ENCODE measurements at places on chromosomes 3 and 15.
A peak's percentile ranks its signal among the peaks of the same experiment; 100 is the strongest.

GRCh38 chr3:183099838-183100204, 525 bp upstream of the MCCC1 start:
- DNase-seq = no peak

- DNase-seq = no peak
Observed at GRCh38 chr15:50996641-50997040, 88.2 kb downstream of the AP4E1 start.

GRCh38 chr3:129345971-129346370, 67.3 kb downstream of the HMCES start:
- DNase-seq = no peak

- no peak for DNase-seq
Observed at GRCh38 chr3:193885832-193886231, 250.1 kb upstream of the HES1 start.

- no peak for DNase-seq
Observed at GRCh38 chr3:46549989-46550388, 16.1 kb downstream of the LRRC2 start.

DNA sequence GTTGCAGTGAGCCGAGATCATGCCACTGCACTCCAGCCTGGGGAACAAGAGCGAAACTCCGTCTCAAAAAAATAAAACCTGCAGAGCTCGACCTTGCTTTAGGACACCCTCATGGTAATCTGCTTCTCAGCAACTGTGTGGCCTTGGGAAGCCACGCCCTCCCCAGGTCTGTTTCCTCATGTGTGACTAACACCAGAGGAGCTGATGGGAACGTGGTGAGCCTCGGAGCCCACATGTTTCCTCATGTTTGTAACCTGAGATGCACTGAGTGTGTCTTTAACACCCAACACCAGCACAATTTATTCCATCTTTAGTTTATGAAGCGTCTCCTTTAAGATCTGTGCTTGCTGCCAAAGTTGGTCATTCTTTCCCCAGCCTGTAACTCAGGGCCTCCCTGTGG, 142.8 kb downstream of the OCA2 start:
- no peak for DNase-seq

GRCh38 chr3:85726241-85726640, 767.5 kb downstream of the CADM2 start:
- no peak for DNase-seq

DNA sequence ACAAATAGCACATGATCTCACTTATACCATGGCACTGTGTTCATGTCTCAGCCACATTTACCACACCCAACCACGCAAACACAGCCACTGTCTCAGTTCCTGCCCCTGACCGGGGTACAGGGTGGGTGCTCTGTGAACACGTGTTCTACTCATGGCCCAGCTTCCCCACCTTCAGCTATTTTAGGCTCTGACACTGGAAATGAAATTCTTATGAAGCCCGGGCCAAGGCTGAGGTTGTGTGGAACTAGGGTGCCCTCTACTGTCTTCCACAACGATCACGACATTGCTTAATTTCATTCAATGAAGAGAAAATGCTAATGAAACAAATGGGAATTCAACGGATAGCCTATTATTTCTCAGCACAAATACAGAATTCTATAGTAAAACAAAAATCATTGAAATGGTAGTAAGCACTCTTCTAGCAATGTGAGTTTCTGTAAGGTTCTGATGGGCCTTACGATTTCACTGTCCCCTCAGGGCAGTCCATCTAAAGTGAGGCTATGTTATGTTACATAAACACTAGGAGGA, 2.1 kb upstream of the GABRA5 start:
- peak; percentile 8 for DNase-seq

DNA sequence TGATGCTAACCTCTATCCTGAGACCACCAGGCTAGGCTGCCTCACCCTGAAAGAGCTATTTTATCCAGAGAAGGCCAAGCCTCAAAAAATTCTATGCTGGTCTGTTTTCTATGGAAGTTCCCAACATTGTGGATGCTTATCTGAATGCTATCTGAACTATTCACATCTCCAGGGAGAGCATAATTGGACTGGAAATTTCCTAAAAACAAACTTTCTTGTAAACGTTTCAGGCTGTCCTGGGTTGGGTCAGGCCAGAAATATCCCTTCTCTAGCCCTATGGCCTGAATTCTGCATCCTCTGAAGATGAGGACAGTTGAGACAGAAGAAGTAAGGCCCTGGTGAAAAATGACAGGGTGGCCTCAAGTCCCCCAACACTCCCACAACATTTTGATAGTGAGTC, 706.4 kb upstream of the NR2F2 start:
- no peak for DNase-seq

GRCh38 chr3:141652349-141652748, 85.7 kb upstream of the RNF7 start:
- DNase-seq = no peak

DNA sequence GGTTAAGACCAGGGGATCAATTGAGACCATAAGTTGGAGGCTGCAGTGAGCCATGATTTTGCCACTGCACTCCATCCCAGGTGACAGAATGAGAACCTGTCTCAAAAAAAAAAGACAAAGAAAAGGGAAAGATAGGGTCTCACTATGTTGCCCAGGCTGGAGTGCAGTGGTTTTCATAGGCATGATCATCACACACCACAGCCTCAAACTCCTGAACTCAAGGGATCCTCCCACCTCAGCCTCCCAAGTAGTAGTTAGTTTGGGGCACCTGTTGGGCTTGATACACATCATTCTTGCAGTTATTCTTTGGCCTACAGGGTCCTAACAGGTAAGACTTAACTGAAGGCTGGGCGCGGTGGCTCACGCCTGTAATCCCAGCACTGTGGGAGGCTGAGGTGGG, 42.1 kb downstream of the UBXN7 start:
- DNase-seq = no peak

DNA sequence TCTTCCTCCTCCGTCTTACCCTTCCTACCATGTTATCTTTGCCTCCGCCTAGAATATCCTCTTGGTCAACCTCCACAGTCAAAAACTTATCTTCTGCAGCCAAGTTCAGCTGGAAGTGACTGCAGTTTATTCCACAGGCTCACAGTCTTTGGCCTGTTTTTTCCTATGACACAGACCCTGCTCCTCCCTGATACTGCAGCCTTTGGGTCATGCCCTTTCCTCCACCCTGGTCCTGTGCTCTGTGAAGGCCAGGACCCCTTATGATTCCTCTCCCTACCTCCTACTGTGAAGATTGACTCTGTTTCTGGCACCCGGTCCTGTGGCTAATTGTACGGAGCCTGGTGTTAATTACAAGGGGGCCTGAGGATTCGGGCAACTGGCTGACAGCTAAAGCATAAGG, 49.3 kb upstream of the SCN5A start:
- DNase-seq = no peak

DNA sequence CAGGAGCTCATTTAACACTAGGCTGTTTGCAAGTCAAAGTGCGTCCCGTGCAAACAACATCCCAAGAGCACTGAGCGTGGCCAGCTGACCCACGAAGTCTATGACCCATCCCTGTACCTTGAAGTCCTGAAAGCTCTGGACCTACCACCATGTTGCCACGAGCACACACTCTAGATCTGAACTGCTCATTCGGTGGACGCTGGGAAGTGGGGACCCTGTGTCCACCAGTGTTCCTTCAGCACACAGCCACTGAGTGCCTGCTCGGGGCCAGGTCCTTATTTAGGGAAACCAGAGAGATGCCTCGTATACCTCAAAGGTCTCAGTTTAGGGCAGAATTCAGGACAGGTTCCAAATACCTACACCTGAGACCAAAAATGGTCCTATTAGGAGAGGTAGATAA, 236.9 kb downstream of the XXYLT1 start:
- no peak for DNase-seq

GRCh38 chr15:84969257-84969656, 12.4 kb upstream of the PDE8A start:
- DNase-seq = no peak

DNA sequence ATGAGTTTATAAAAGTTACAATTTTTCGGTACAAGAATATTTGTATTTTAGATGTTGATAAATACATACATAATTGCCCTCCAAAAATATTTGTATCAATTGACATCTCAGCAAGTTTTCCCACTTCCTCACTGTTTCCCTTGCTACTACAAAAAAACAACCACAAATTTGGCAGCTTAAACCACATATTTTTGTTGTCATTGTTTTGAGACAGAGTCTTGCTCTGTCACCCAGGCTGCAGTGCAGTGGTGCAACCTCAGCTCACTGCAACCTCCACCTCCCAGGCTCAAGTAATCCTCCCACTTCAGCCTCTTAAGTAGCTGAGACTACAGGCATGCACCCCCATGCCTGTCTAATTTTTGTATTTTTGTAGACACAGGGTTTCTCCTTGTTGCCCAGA, 162.8 kb upstream of the RARB start:
- DNase-seq = no peak

DNA sequence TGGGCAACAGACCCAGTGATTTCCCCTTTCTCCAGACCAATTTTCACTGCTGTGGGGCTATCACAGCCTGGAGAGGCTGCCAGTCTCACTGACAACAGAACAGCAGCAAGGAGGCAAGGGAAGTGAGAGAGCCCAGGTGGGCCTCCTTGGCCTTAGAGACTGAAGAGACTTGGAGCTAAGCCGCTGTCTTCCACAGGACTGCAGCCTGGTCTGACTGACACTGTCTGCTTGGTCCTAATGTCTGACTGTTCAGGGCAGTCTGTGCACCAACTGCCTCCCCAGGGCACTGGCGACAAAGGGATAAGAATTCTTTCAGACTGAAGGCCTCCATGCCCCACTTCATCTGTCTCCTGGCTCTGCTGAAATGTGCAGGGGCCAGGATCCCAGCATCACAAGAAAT, 11.5 kb downstream of the POMGNT2 start:
- no peak for DNase-seq

DNA sequence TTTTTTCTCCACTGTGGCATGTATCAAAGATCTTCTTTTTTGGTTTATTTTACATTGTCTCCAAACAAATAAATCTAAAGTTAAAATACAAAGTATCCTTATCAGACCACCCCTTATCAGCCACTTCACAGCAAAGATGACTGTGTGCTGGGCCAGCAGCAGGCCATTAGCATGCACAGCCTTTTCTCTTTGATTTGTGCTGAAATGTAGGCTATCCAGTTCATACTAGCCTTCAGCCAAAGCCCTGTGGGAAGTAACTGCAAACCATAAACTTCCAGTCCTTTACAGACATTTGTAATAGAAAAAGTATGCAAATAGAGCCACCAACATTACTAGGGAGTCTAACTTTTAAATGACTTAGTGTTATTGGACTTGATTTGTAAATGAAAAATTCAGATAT, 816.3 kb downstream of the FHIT start:
- no peak for DNase-seq

- DNase-seq = no peak
Observed at GRCh38 chr3:158107605-158108444, 1.6 kb upstream of the SHOX2 start.

GRCh38 chr3:197029511-197030167, at the start of gene MELTF:
MELTF (minus strand) TSS chr3:197029817; CDS start chr3:197029702, 115 bp downstream.
- DNase-seq = peak; percentile 48

DNA sequence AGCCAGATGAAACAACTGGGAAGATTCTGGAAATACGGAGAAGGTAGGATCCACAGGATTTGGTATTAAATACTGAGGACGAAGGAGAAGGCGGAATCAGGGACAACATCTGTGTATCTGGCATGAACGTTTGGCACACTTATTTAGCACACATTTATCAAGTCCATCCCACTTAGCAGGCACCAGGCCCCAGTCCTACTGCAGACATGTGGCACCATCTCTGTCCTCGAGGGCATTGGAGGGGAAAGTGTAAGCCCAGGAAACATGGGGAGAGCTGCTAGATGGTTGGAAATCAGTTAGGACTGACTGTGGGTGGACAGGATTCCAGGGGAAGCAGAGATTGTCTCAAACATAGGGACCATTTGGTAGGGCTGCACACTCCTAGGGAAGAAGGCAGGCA, 29.0 kb upstream of the LCTL start:
- no peak for DNase-seq

GRCh38 chr15:36722555-36722954, 143.1 kb downstream of the CDIN1 start:
- no peak for DNase-seq

DNA sequence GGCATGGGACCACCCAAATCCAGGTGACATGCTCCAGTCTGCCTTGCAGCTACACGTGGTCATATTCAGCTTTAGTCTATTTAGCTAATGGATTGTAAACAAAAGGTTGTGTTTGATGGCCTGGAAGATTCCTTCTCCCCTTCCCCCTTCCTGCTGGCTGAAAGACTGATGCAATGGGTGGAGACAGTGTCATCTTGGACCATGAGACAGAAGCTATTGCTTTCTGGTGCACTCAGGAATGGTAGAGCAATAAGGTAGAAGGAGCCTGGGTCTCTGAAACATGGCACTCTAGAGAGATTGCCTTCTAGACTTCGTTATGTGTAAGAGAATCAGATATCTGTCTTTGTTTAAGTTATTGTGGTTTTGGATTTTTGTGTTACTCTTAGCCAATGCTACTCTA, 25.7 kb upstream of the PTX3 start:
- DNase-seq = no peak

DNA sequence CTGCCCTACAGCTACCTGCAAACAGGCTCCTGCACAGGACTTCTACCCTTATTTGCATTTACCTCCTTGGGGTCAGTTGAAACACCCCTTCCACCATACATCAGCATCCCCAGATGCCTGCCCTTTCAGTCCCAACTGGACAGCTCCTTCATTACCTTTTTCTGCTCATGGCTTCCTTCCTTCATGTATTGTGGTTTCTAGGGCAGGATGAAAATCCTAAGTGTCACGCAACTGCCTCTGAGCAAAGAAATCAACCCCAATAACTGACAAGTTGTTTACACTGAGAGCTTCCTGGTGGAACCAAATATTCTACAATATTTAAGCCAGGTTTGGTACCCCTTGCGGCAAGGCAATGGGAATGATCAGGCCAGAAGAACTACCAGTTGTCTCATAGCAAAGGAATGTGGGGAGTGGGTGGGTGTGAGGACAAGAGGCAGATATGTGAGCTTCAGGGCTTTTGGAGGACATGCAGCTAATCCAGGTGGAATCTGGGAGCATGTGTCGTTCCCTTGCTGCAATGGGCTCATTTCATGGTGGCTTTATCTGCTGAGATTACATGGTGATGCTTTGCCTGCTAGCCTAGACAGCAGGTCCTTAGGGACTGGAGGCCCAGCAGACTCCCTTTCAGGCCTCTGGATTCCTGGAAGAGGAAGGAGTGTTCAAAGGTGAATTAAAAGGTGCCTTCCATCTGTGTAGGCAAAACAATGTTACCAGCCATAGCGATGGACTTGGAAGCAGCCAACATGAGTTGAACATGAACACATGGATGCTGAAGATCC, 34.9 kb downstream of the PPCDC start:
- DNase-seq = no peak

DNA sequence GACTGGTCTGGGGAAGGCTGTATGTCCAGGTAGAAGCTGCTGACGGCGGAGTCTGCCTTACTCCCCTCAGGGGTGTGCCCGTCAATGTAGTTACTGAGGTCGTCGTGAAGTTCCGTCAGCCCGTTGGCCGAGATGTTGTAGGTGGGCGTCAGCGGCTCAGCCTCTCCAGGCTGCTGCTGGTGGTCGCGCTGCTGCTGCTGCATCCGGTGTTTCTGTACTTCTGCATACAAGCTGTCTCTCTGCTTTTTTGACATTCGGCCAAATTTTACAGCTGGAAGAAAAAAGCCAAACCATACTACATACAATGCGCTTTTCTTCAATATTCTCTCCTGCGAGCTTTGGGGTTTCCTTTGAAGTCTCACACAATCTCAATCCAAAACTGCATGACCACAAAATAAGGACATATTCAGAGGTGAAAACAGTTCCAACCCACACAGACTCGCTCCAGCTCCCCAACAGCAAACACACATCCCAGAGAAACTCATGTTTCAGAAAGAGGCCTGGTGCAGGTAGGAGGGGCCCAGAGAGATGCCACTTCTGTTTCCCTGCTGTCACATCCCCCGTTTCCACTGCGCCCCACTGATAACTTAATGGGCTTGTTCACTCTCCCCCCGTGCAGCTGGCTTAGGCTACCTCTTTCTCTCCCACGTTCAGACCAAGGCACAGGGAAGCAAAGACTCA, 32.5 kb upstream of the ICE2 start:
- no peak for DNase-seq
